ENCODE measurements at places on chromosomes 6 and 20.

DNA sequence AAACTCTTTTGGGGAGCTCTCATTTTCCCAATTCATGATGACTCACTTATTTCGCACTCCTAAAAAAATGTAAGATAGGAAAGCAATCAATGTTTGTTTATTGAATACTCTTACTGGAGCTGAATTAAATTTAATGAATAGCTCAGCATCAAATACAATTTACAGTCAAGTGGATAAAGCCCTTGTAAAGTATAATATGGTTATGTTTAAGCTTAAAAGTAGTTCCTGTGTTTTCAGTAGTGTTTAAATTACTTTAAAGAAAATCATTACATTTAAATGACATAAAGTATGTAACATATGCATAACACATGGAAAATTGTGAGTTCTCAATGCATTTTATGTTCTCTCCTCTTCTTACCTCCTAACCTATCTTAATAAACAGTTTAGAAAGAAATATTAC, at the start of gene OR2B3:
Gene OR2B3 (minus strand): TSS at position 101 of the 400 bp plus-strand sequence. CDS start 65 bp downstream, at position 36.
- DNase-seq, result no peak

GRCh38 chr6:108594640-108595039, 33.9 kb downstream of the FOXO3 start:
- no peak for DNase-seq

DNA sequence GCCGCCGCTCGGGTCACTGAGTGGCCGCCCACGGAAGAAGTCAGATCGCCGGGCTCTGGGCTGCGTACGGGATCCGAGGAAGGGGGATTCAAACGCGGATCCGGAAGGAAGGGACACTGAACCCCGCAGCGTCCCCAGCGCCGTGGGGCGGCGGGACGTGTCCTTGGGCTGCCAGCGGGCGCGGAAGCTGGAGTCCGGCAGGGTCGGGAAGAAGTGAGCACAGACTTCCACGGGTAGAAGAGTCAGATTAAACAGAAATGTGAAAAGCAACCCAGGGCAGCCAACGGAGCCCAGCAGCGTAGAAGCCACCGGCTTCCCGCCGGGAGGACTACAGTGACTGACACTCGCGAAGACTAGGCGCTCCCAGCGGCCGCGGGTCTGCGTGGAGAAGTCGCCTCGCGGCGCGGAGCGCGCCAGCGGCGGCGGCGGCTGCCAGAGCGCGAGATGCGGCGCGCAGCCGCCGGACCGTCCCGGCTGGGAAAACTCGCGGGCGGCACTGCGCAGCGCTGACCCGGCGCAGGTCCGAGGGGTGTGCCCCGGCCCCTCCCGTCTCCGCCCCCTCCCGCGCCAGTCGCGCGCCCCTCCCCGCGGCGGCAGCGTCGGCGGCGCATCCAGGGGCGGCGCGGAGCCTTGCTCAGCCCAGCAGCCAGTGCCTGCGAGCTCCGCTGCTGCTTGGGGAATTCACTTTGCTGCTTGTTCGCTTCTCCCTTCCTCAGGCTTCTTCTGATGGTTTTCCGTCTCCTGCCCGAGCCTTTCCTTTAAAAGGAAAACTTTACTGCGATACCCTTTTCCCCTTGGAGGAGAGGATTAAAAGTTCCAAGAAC, at the start of gene SAMD5:
Gene SAMD5 (plus strand): TSS at position 649 of the 824 bp plus-strand sequence. CDS start 239 bp downstream, outside the sequence.
- peak; percentile 76 for DNase-seq

DNA sequence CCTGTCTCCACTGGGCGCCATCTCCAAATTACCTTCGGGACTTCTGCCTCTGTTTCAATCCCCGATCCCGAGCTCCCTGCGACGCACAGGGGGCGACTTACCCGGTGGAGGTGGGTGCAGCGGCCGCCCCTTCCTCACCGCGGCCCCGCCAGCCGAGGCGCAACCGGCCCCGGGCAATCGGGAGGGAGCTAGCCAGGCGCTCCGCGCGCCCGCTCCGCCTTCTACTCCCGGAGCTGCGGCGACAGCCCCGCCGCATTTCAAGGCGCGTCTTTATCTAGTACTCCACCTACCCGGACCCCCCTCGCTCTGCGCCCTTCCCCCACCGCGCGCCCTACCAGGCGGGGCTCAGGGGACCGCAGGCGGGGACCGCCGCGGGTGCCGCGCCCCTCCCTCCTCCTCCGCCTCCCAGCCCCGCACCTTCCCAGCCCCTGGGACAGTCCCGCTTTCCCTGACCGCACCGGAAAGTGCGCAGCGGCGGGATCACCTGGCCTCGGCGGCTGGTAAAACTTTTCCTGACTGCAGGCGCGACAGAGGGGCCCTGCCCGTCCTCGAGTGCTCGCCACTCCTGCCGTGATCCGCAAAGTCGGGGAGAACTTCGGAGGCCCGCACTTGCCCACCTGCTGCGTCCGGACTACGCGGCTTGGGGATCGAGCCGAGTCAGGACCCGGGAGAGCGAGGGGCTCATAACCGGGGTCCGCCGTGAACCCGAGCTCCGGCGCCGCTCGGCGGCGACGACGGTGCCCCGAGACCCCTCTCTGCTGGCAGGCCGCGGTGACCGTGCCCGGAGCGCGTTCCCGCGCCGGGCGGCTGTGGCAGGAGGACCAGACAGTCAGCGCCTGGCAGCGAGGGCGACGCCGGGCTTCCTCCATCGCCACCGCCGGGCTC, 8.0 kb upstream of the NKX2-2 start:
- peak; percentile 56 for DNase-seq

DNA sequence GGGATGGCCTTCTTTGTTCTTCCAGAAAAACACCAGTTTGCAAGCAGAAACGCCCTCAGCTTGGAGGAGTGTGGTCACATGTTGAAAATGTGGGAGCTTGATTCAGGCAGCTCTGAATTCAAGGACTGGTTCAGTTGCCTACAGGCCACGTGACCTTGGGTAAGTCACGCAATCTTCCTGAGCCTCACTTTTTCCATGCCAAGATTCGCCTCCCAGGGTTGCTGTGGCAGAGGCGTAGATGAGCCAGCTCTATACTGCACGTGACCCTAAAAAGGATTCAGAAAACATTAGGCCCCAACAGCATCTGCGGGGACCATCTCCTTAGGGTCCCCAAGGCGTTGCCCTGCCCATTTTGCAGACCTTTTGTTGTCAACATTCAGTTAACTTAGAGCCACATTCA, 112.0 kb upstream of the SNX9 start:
- no peak for DNase-seq

- DNase-seq, result no peak
Measured at GRCh38 chr20:56454754-56455153, 13.7 kb upstream of the RTF2 start.

DNA sequence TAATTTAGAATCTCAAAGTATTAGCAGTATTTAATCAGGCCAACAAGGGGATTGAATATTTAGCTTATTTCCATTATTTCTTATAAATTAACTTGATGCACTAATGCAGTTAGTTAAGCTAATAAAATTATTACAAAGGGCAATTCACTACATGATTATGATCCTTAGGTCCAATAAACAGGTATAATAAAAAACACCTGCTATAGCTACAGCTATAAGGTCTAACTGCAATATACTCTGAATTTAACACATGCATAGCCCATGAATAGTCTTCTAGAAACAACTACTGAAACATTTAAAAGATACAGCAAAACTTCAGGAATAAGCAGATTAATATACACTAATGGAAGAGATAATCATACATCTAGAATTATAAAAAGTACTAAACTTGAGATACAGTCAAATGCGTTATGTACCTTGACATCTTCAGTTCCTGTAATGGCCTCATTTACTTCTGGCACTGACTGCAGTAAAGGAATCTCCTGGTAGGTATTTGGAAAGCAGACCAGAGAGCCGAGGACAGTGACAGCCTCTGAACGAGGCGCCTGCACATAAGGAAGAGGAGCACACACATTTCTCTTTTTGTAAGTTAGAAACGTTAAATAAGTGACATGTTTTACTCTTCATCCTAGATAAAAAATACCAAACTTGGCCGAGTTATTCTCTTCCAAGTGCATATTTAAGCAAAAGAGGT, 168.5 kb downstream of the INSM1 start:
- no peak for DNase-seq

DNA sequence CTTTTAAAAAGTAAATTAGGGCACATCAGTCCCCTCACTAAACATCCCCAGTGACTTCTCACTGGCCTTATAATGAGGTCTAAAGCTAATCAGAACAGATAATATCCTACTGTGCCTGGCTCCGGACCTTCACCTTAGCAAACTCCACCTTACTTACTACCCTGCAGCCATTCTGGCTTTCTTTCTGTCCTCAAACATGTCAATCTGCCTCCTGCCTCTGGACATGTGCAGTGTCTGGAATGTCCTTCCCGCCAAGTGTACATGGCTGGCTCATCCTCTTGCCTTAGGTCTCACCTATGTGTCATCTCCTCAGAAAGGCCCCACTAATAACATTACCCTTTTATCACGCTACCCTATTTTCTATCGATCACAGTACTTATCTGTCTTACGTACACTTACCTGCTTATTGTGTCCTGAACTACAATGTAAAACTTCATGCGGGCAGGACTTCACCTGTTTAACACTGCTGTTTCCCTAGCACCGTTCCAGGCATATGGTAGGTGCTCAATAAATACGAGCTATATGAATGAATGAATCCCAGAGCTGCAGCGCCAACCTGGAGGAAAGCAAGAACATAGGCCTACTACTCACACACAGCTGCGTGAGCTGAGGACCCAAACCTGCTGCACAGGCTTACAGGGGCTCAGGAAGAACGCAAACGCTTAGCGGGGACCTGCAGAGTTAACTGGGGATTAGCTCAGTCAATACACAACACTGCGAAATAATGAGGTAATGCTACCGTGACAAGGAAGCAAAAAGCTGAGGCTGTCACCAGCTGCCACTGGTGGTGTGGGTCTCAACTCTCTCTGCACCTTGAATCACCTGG, 991 bp downstream of the UQCC2 start:
- DNase-seq, result no peak

GRCh38 chr6:43954311-43955131, 172.7 kb downstream of the MRPL14 start:
- DNase-seq, result peak; percentile 23

- DNase-seq, result no peak
Measured at GRCh38 chr6:33075208-33075567, 602 bp upstream of the HLA-DPB1 start.

- DNase-seq, result no peak
Measured at GRCh38 chr6:13407368-13407708, 79.0 kb upstream of the TBC1D7 start.

- DNase-seq, result no peak
Measured at GRCh38 chr20:49230561-49231133, 11.4 kb downstream of the DDX27 start.

- no peak for DNase-seq
Measured at GRCh38 chr6:121896771-121897170, 461.3 kb downstream of the GJA1 start.

- DNase-seq, result no peak
Measured at GRCh38 chr6:136471372-136471771, 78.8 kb downstream of the MAP7 start.

DNA sequence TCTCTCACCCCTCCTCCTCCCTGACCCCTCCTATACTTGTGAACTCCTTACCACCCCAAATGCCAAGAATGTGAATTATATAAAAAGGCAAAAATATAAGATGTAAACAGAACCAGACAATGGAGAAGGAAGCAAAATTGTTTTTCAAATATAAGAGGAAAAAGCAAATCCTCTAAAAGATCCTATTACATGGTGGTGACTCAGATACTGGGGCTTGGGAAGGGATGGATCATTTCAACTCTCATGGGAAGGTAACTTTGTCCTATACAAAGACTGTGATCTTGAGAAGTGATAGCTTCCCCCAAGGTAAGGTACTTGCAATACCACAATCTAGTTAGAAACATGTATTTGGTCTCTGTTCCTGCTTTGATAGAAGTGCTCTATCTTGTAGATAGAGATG, 24.6 kb upstream of the TNFRSF21 start:
- no peak for DNase-seq

DNA sequence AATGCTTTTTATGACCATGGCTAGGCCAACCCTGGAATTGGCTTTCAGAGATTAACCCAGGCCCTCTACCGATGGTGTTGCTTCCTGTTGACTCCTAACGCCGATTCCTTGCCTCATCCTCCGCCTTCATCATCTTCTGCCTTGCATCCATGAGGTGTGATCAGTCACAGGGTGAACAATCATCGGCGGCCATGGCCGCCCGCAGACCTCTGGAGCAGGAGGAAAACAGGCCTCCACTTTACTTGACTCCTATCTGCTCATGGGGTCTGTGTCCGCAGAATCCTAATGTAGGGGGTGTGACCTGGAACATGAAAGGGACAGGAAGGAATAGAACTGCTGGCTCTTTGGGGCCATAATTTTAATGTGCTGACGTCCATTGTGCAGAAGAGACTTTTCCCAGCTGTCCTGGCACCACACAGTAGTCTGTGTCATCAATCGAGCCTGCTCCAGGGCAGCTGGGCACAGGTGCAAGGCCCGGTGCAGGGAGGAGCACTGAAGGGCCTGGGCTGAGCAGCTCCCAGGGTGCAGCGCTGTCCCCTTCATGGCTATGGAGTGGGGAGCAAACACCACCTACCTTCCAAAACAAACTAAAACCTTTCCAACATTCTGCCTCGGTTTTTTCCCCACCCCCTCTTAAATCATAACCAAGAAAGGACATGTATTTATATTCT, 8.0 kb downstream of the SLC22A3 start:
- DNase-seq, result no peak

- DNase-seq, result no peak
Measured at GRCh38 chr6:64861039-64861651, 845.9 kb downstream of the EYS start.

DNA sequence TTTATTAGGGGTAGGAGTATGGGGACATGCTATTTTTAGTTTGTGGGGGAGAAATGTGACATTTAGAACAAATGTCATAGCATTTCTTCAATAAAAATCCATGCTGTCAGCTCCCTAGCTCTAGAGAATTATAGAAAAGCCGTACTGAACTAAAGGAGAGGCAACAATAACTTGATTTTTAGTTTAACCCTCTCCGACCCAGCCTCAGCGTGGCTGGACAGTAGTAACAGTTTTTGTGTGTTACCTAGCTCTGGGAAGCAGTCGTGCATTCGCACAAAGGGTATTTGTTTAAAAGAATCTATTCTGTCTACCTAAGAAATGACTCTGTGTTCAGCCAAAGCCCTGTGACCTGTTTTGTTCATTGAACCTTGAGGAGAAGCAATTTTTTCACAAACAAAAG, 442.4 kb upstream of the SOX4 start:
- DNase-seq, result no peak

- DNase-seq, result no peak
Measured at GRCh38 chr6:1295420-1295819, 16.5 kb upstream of the FOXQ1 start.

DNA sequence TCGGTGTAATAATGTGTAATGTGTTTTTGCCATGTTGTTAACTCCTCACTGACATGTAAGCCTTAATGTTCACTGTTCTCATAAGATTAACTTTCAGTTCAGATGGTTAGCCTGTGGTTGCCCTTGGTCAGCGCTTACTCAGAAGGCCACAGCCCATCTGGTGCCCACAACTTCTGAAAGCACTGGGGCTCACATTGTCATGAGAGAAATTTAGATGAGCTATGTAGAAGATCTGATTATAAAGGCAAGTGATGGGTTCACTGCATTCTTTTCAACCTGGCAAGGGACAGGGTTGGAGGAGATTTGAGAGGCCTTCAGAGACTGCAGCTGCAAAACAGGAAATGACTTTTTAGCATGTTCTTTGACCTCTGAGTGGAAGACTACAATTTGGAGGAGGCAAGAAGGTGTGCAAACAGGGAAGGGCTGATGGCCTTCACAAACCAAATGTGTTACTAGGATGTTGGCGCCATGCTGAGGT, 242.3 kb upstream of the SUPT3H start:
- DNase-seq, result no peak

All from H9 (cell line).